ENCODE measurements at places on chromosomes 1 and 21. TPM values are rescaled to one million over a fixed set of nuclear protein-coding genes. Genes with fewer than 3 reads are reported as not detected.

CD84 gene
- not detected for total RNA-seq

- DNase-seq: no peak
Observed at GRCh38 chr1:174519844-174520243, 72.1 kb downstream of the GPR52 start.

DNA sequence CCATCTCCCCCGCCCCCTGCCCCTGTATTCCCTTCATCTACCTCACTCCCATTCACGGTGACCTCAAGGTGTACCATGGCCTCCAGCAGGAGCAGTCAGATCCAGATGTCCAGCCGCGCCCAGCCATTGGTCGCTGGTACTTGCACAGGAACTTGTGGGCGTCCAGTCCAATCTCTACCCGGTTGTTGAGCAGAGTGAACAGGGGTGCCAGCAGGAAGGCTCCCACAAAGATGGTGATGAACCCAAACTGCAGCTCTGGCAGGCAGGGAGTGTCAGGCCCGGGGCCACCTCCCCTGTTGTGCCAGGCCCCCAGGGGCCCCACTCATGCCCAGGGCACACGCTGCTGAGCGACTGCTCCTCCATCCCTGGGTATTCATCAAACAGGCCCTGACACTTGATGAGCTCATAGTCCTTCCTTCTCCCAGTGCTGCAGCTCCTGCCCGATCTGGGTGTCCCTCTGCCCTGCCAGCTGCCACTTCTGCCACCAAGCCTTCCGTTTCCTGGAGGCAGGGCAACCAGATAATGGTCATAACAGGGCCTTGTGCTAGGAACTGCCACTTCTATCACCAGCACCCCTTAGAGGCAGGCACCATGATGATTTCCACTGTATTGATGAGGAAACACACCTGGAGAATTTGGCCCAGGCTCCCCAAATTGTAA lies 5.7 kb upstream of the ARHGEF19 start:
- DNase-seq: no peak

- DNase-seq: peak; percentile 59
Observed at GRCh38 chr1:183817576-183818288, 12.8 kb downstream of the RGL1 start.
